ENCODE measurements at places on chromosomes 5 and 9.

GRCh38 chr5:54159153-54159892 is 151.1 kb downstream of the ARL15 start:
- no peak for DNase-seq

- DNase-seq, result no peak
These were observed 18.2 kb downstream of the HNRNPH1 start for GRCh38 chr5:179605026-179605833.

GRCh38 chr5:56910210-56910965 is 992 bp downstream of the SETD9 start:
- DNase-seq, result no peak

DNA sequence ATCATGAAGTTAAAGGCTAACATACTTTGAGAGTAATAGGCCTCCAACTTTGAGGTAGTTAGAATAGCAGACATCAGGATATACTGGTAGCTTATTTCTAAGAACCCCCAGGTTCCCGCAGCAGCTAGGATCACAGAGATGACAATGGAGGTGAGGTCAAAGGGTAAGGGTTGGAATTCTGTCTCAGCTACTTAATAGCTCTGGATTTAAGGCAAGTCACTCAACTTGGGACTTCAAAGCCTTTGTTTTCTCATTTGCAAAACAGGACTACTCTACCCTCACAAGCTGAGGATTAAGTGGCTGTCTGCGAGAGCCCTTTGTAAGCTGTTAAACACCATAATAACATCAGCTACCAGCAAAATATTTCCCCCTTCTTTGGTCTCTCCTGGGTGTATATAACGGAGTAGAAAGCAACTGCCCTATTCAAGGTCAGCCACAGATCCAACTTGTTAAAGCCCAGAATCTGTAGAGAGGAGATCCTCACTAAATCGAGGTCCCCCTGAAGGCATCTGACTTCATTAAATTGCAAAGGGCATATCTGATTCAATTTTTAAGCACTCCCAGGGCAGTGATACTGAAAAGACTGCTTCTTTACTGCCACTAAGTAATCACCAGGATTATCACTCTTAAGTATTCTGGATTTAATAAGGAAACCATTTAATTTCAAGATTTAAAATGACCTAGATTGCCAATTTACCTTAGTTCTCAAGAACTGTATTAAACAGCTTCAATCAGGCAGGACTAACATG is 104.7 kb downstream of the DCP2 start:
- no peak for DNase-seq

DNA sequence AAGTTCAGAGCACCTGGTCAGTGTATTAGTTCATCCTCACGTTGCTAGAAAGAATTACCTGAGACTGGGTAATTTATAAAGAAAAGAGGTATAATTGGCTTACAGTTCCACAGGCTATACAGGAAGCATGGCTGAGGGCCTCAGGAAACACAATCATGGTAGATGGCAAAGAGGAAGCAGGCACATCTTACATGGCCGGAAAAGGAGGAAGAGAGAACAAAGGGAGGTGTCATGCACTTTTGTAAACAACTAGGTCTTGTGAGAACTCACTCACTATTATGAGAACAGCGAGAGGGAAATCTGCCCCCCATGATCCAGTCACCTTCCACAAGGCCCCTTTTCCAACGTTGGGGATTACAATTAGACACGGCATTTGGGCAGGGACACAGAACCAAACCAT is 28.8 kb upstream of the CAVIN4 start:
- no peak for DNase-seq

GRCh38 chr9:134284273-134284672 is 42.0 kb upstream of the RXRA start:
- no peak for DNase-seq

GRCh38 chr9:127853312-127854183 is 910 bp downstream of the ENG start:
- DNase-seq, result no peak

GRCh38 chr9:69981686-69982445 is 61.8 kb upstream of the MAMDC2 start:
- DNase-seq, result no peak

- no peak for DNase-seq
These were observed 266.0 kb upstream of the ZNF462 start for GRCh38 chr9:106596984-106597383.
